ENCODE measurements at places on chromosomes 4 and X. TPM values are rescaled to one million over a fixed set of nuclear protein-coding genes. Genes with fewer than 3 reads are reported as not detected.

BEND2 gene
- not detected for total RNA-seq

MED28 gene
- total RNA-seq, result 19.9 TPM

DNA sequence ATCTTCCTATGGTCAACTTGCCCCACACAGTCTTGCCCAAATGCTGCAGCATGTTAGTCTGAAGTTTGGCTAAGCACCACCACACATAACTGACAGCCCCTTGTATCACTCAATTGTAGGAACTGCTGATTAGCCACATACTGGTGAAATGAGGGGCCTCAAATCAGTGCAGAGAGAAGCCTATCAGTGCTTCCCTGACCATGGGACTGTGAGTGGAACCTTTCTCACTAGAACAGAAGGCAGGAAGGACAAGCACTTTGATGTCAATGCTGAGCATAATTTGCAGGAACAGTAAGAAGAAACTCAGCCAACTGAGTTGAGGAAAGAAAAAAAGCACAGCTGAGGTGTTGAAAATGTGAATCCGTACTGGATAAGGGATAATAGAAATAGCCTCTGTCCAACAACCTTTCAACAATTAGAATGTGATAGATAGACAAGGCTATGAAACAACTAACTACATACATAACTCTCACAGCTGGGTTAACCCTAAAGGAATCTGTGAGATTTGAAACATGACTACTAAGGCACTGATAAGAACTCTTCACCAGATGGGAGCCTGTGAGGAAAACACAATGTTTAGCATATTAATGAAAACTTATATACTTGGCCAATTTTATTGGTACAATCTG lies 136.6 kb upstream of the SH3RF1 start:
- DNase-seq, result no peak

DNA sequence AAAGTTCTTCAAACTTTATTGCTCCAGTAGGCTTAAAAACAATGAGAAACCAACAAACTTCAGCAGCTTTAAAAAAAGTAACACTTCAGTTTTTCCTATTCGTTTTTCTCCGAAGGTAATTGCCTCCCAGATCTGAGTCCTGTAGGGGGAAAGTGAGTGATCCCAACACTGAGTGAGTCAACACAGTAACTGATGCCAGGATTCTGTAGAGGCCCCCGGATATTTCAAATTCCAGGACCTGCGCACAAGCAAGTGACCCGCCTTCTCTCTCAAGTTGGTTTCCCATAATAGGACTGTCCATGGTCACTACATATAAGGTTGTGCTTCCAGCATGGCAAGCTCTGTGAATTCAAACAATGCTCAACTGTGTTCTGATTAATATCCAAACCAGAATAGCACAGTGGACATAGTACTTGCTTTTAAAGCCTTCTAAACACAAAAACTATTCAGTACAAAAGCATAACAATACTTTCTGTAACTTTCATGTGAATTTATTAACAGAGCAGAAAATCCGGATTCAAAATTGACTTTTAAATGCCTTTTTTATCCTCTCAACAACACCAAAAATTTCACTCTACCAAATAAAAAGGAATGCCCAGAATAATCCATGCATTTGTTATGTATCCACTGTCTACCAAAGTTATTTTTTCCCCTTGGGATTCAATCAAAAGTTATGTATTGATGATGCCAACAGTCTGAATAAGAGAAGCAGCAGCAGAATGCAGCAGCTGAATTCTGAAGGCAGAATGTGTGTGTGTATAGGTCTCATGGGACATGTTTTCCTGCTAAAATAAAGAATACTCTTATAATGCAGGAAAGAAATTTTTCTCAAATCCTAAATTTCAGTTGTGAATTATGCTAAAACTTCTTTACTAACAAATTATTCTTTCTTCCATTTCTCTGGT lies at the start of gene DMD:
Gene DMD, minus strand, starts transcription at position 194 of the 905 bp plus-strand sequence. CDS start 237 bp downstream, outside the sequence.
- DNase-seq, result peak; percentile 64

DNA sequence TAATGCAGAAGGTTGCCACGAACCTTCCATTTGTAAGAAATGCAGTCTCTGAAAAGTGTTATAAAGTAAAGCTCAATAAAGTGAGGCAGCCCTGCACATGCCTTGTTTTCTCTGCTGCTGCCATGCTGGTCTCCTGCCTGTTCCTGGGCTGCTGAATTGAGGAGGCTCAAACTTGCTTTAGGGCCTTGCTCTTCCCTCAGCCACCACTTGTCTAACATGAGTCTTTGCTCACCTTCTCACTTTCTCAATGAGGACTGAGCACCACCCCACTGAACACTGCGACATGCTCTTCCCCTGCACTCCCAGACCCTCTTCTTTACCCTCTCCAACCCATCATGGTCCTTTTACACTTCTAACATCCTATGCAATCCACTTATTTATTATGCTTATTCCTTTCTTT lies 25.2 kb upstream of the MFAP3L start:
- DNase-seq, result no peak

DNA sequence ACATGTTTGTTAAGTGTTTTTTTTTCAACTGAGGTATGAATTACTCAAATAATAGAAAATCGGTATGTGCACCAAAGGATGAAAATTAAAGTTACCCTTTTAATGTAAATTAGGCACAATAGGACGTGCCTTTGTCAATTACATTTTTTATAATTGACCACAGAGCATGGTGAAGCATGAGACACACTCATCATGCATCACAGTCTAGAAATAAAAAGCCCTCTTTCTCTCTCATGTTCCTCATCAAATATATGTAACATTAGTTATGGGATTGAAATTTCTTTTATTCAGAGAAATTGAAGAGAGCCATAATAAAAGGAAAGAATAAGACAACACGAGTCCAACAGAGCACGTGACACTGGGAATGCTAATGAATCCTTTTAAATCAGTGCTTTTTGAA lies 3.5 kb downstream of the GNRHR start:
- no peak for DNase-seq

DNA sequence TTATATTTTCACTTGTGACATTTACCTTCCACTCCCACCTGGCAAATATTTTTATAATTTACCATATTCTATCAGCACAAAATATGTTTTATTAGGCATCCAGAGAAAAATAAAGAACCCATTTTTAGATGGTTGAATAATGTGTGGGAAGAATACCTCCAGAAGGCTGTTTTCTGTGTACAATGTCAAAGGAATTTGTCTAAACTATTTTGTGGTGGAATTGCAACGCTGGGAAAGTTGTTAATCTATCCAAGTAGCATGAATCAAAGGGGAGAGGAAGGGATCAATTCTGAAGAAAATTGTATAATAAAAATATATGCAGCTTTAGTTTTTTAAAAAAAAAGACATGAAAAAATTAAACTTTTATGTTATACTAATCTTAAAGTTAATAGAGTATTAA lies 706.5 kb downstream of the FSTL5 start:
- DNase-seq, result no peak

GRCh38 chrX:120426599-120426998 lies 42.5 kb downstream of the LAMP2 start:
- DNase-seq, result no peak

- DNase-seq, result no peak
These were observed 85.2 kb downstream of the AASDH start for GRCh38 chr4:56301997-56302496.

GRCh38 chrX:110310896-110311295 lies 7.0 kb downstream of the AMMECR1 start:
- no peak for DNase-seq
